Bronchial epithelial cell (primary cell): ENCODE measurements at places on chromosomes 6 and 20.

DNA sequence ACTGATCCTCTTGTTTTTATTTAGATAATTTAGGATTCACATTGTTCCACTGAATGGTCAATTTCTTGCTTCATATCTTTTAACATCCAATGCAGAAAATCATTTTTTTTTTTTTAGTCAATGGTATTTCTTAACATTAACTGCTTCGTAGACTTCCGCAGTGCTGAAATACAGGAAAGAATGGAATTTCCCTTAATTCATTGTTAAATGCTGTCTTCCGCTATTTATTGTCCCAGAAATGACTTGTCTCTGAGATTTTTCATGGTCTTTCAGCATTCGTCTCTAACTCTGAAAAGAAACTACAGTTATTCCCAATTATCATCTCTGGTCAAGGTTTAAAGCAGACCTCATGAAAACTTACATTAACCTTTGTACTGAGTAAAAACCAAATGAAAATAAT lies 1029.1 kb upstream of the MANEA start:
- DNase-seq: no peak

DNA sequence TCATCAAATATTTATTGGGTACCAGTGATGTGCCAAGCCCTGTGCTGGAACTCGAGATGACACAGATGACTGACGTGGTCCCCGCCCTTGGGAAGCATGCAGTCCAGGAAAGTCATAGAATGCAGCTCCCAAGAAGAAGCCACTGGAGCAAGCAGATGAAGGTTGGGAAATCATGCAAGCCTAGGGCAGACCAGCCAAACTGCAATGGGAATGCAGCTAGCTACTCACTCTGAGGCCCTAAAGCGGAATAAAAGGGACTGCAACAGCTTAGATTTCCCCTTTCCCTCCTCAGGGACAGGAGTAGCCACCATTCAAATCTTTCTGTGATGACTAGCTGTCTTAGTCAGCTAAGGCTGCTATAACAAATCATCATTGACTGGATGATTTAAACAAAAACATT lies 152.2 kb downstream of the MAFB start:
- peak; percentile 12 for DNase-seq

- DNase-seq: no peak
These were observed 48.4 kb downstream of the ZFAND3 start for GRCh38 chr6:37867756-37868446.

DNA sequence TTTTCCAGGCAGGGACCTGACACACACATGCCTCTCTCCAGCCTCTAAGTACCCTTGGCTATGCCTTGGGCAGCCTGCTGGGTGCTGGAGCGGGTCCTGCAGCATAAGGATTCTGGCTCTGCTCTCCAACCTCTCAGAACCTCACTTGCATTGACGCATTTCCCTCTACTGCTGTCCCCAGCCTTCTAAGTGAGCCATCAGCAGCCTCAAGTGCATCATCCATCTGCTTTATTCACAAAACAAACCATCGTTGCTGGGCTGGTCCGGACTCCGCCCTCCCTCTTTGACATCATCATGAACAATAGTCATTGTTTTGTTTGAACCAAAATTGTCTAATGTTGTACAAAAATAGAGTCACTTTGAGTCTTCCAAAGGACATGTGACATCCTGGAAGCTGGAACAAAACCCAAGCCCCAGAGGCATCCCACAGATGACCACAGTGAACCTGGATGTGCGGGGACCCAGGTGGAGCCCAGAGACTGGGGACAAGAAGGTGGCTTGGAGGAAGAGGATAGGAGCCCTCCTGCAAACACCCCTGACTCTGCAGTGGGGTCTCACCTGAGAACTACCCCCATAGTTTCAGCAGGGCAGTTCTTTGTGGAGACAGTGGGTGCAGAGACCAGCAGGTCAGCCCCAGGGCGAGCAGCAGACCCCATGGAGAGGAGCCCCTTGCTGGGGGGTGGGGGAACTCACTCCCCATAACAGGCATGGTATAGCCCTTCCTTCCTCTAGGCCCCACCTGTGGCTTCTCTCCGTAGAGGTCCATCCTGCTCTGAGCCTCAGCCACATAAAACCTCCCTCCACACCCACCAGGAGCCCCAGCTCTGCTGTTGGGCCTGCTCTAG lies 230.1 kb downstream of the SYNDIG1 start:
- no peak for DNase-seq

DNA sequence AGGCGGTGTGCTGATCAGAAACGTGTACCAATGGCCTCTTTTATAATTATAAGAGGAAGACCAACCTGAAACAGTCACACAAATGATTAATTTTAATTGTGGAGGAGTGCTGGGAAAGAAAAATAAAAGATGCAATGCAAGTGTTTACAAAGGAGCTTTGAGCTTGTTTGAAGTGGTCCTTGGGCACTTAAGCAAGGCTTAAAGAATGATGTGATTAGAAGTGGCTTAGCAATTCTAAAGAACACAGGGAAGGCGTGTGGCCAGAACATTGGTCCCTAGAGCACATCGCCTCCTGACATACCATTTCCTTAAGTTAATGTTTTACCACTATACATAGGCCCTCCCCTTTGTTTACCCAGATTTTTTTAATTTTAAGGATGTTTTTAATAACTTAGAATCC lies 26.1 kb downstream of the PTPN1 start:
- no peak for DNase-seq
